Retinal pigment epithelial cell (primary cell): ENCODE measurements at places on chromosomes 16 and 17.

DNA sequence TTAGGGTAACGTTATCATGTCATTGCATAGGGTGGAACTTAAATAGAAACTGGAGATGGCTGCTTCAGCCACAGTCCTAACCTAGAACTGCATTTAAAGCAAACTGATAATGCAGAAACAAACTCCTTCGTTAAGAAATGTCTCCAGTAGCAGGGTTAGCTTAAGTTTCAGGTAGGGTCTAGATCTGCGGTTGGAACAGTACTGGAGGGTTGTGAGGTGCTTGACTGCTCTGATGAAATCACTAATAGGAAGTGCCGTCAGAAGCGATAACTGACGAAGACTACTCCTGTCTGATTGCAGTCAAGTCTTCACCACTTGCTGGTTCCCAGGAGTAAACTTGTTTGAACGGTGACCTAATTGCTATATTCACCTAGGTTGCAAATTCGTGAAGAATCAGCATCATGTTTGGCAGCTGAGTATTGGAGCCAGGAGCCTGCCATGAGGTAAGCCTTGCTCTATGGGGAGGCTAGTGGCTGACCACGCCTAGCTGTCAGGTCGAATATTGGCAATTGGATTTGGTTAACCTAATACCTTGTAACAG lies 24.5 kb downstream of the TRPV2 start:
- no peak for DNase-seq

DNA sequence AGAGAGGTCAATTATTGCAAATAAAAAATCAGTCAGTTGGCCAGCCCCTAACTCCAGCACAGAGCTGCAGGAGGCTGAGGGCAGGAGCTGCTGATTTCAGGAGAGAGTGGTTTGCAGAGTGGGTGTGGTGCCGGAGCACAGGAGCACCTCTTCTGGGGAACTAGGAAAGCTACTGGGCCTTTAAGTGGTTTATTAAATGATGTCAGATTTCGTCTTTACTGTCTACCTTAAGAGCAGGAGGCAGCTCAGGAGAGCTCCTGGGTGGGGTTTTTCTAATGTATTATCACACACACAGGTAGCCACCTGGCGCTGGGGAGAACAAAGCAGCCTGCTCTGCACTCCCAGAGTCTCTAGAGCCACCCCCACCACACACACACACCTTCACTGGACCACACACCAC lies 11.5 kb upstream of the HAS3 start:
- DNase-seq = no peak

DNA sequence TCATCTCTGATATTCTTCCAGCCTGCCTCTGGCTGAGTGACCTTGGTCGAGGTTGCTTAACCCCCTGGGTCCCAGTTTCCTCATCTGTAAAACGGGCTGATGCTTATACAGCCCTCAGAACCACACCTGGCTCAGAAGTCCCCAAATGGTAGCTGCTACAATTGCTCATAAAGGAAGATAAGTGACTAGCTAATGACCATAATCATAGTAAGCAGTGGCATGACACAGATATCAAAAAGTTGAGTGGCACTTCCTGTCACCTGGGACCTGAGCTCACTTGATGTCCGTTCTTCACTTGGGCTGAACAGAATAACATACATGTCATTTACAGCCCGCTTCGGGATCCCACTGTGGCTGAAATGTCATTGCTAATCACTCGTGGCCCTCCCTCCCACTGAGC lies 1.8 kb downstream of the MGRN1 start:
- DNase-seq = no peak

- DNase-seq = no peak
Measured at GRCh38 chr17:4393806-4394205, 27.3 kb upstream of the UBE2G1 start.

GRCh38 chr17:73582821-73583220 lies 61.4 kb downstream of the SDK2 start:
- no peak for DNase-seq

DNA sequence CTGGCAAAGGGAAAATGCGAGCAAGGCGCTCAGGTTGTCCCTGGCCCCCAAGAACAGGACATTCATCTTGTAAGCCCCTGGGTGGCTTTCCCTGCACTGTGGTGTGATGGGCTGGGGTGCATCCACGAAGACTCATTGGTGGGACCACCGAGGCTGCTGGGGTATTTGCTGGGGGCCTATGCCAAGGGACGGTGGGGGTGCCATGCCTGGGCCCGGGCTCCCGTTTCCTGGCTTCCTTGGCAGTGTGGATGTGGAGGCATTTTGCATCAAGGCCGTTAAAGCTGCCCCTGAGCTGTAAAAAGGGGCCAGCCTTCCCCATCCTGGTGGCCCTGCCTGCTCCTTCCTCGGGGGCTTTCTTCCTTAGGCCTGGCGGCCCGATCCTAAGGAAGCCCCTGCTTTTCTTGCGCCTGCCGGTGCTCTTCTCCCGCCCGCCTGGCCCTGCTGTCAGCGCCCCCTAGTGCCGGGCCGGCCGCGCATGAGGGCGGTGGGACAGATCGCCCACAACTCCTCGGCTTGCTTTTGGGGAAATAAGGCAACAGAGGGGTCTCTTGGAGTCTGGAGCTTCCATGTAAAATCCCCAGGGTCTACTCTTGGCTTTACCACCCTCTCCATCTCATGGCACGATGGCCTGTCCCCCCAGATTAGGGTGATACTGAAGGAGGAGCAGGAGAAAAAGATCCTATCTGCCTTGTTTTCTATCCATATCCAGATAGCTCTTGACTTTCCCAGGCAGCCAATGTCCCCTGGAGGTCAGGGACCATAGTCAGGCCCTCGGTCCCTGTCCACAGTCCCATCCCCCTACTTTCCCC lies 9.8 kb upstream of the TBX2 start:
- no peak for DNase-seq

GRCh38 chr16:19118938-19119431 lies 5.2 kb downstream of the ITPRIPL2 start:
- no peak for DNase-seq

DNA sequence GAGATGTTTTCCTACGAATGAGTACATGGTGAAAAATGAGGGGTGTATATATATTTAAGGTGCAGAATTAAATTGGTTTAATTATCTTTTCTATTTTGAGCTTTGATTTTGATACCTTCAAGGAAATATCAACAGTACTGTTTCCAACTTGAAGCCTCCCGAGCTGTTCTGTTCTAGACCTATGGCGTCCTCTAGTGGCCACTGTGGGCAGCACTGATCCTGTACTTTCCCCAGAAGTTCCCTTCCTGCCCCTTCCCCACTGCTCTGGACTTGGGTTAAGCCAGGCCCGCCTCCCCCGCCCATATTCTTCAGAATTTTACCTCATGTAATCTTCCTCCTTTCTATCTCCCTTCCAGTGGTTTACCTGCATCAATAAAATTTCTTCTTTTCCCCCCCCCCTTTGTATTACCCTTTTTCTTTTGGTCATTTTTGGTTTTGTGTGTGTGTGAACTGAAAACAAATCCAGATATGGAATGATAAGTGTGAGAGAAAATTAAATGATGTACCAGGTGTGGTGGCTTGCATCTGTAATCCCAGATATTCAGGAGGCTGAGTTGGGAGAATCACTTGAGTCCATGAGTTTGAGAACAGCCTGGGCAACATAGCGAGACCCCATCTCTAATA lies 1643.5 kb downstream of the TP53TG3F start:
- no peak for DNase-seq

DNA sequence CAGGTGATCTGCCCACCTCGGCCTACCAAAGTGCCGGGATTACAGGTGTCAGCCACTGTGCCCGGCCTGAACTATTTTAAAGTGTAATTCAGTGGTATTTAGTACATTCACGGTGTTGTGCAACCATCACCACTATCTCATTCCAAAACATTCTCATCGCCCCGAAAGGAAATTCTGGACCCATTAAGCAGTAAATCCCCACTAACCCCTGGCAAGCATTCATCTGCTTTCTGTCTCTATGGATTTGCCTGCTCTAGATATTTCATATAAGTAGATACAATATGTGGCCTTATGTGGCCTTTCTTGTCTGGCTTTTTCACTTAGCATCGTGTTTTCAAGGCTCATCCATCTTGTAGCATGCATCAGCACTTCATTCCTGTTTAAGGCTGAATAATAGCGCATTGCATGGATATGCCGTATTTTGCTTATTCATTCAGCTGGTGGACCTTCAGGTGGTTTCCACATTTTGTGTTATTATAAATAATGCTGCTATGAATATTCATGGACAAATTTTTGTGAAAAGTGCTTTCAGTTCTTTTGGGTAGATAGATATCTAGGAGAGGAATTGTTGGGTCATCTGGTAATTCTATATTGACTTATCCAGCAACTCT lies 8.4 kb upstream of the HERPUD1 start:
- no peak for DNase-seq

GRCh38 chr17:77999413-78000173 lies 41.1 kb downstream of the TNRC6C start:
- no peak for DNase-seq

- no peak for DNase-seq
Measured at GRCh38 chr17:56785997-56786680, 47.6 kb downstream of the C17orf67 start.

GRCh38 chr16:22174642-22175041 lies 12.3 kb downstream of the SDR42E2 start:
- no peak for DNase-seq

DNA sequence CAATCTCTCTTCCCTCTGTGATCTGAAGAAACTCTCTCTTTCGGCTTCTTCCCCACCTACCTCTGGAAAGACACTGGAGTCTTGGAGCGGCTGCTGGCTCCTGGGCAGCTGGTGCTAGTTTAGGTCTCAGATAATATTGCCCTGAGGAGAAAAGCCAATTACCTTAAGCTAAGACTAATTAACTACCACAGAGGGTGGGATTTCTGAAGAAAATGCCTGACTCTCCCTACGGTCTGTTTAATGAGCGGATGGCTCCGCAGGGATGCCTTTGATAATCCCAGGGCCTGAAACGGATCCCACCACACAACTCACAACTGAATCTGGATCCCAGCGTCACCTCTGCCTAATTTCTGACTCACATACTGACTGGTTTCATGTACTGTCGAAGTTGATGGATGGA lies 127.0 kb upstream of the NLRP1 start:
- DNase-seq = no peak

DNA sequence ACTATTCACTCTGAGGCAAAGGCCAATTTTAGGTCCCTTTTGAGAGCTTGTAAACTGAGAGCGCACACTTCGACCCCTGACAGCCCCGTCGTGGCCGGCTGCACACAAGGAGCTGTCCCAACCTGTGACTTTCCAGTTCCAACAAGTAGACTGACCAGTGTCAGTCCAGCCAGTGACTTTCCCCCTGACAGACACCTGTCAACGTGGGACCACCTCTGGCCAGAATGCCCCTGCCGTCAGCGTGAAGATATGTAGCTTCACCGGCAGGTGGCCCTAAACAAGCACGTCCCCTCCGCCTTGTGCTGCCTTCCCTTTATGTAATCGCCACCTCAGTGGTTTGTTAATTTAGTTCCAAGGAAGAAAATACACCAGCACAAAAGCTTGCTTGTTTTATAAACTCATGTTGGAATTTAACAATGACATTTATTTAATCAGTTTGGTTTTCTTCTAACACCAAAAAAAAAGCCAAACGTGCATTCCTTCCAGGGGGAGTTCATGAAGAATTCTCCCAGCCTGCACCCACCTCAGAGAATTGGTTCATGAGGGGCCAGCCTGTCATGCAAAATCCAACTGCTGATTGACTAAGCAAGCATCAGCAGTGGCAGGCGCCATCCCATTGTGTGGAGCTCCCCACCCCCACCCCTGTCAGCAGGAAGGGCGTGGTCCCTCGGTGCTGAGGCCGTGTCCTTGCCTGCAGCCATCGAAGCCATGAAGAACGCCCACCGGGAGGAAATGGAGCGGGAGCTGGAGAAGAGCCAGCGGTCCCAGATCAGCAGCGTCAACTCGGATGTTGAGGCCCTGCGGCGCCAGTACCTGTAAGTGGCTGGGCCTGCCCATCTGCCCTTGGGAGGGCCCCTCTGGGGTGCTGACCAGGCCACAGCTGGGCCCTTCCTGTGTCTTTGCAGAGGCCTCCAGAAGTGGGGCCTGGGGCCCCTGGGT lies 33.9 kb downstream of the PLD6 start:
- no peak for DNase-seq

DNA sequence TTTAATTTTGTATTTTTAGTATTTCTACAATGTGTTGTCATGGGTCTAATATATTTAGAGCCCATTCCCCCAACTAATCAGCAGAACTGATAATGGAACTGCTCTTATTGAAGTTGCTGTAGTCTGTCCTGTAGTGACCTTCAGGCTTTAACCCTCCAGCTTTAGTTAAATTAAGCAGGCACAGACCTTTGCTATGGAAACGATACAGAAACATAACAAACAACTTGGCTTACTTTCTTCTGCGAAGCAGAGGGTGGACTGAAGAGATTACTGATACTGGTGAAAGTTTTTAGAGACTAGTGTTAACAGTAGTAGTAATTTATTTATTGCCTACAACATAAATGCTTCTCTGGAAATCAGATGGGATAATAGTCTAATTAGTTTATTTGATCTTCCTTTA lies 61.4 kb downstream of the NFATC3 start:
- DNase-seq = peak; percentile 35

- DNase-seq = no peak
Measured at GRCh38 chr16:72027669-72028378, 19.3 kb downstream of the DHODH start.

DNA sequence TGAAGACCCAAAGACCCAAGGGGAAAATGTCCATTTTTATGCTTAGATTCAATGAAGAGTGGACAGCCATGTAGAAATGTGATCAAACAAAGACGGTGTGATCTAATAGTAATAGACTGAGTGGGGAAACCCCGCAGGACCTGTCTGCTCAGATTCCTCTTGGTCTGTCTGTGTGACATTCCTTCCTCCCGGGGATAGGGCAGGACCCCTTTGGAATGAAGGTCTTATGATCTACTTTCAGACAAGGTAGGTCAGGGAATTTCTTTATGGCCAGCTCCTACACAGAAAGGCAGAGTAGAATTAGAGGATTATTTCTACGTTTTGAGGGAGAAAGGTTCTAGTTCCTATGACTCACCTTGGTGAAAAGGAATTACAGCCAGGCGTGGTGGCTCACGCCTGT lies 267.6 kb downstream of the STX8 start:
- DNase-seq = no peak

GRCh38 chr17:59764292-59764741 lies 56.9 kb downstream of the VMP1 start:
- DNase-seq = no peak

GRCh38 chr17:50280068-50280467 lies 5.8 kb downstream of the TMEM92 start:
- DNase-seq = no peak

GRCh38 chr17:4850246-4850645 lies 17.1 kb downstream of the MINK1 start:
- DNase-seq = no peak

DNA sequence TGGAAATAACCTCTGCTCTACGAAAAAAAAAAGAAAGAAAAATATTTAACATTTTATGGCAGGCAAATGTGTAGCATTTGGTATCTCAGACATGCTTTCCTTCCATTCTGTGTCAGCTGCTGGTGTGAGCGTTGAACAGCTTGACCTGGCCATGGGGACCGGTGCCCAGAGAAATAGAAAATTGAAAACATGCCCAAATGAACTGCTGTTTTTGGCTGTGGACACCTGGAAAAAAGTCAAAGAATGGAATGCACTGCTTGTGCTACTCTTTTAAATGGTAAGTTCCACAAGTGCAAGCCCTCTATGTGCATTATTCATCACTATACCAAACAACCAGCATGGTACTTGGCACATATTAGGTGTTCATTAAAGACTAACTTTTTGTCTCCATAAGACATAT lies 127.2 kb downstream of the CDH8 start:
- no peak for DNase-seq

GRCh38 chr17:29699283-29699682 lies 76.6 kb upstream of the CORO6 start:
- peak; percentile 64 for DNase-seq
